ENCODE measurements at places on chromosomes 6 and 20.

- no peak for DNase-seq
These were observed 2.1 kb downstream of the CPNE1 start for GRCh38 chr20:35662551-35662950.

DNA sequence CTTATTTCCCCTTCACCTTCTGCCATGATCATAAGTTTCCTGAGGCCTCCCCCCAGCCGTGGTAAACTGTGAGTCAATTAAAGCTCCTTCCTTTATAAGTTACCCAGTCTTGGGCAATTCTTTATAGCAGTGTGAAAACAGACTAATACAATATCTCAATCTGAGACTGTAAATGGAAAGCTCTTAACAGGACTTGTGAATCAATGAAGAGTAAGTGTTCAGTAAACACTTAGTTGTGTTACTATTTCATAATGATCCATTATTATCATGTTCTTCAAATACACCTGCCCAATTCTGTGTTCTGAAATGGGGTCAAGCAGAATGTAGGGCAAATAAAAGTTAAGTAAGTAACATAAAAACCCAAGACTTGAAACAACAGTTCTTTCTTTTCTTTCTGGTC is 266.2 kb downstream of the TENT5A start:
- no peak for DNase-seq

DNA sequence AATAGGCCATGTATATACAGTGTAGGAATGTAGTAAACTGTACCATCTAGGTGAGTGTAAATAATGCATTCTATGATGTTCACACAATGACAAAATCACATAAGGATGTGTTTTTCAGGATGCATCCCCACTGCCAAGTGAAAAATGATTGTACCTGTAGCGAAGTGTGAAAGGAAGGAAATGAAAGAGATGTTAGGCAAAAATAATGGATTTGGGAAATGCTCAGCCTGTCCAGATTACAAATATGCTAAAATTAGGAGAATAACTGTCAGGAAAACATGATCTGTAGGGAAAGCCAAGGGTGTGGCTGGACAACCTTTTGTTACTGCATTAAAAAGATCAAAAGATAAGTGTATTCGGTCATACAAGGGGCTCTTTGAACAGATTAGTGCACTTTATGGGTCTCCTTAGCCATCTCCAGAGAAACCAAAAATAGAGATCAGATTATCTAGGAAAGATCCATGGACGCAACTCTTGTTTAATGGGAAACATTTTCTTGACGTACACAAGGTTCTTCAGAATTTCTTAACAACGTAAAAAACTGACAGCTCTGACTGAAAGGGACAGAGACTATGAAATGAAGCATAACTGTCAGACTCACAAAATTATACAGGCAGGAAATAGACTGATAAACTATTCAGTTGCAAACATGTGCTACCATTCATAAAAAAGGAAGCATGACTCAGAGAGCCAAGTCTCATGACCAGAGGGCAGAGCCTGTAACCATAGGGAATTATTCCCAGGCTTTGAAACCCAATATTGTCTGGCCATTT is 253.6 kb upstream of the RAB32 start:
- DNase-seq, result no peak

GRCh38 chr6:109800771-109801170 is 109.7 kb downstream of the FIG4 start:
- no peak for DNase-seq

DNA sequence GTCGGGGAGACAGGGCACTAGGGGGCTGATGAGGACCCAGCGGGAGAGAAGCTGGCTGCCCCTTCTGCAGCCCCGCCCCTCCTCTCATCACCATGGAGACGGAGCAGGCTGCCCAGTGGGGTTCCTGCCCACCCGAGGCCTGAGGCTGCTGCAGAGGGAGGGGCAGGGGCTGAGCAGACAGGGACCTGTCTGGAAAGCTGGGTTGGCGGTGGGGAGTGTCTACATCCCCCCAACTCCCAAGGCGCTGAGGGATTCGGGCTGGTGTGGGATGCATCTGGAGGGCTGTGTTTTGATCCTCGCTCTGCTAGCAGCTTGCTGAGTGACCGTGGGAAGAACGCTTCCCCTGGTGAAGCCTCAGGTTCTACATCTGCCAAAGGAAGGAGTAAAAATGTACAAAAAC is 1.2 kb upstream of the BPI start:
- no peak for DNase-seq

- DNase-seq, result no peak
These were observed 97.4 kb downstream of the YTHDF1 start for GRCh38 chr20:63118303-63119120.

- no peak for DNase-seq
These were observed 168.7 kb upstream of the RSPO3 start for GRCh38 chr6:126949786-126950185.

DNA sequence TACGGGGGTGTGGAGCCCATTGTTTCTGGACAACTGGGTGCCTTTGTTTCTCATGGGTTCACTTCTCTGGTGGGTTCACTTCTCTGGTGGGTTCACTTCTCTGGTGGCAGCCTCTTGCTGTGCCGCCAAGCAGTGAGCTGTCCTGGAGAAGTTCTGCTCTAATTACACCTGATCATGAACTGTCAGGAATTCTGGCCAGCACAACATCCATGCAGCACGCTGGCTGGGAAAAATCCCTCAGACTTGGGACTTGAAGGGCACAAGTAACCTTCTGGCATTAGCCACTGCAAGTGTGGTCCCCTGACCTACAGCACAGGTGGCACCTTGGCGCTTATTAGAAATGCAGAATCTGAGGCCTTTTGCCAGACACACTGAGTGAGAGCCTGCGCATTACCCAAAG is 752.5 kb downstream of the QKI start:
- no peak for DNase-seq

DNA sequence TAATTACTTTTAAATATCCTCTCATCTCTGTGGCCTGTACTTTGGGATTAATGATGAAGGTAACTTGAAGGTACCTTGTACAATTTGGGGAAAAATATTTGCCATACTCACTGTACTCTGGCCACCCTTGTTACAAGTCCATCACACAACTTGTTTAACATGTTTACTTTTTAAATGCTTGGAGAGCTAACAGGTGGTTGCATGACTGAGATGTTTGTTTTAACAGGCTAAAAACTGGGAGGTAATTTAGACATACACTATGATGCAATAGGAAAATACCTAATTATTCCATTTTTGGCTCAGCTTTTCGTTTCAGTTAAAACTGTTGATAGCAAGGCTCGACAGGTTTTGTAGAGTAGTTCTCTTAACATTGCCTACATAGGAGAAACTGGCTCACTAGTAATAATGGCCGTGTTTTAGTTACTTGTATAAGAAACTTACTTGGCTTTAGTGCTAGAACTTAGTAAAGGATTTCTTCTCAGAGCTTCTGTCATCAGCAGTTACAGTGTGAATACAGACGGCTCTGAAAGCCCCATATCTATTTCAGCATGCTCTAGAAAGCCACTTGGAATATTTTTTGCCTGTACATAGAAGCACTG is 489.8 kb upstream of the SOX4 start:
- DNase-seq, result no peak

DNA sequence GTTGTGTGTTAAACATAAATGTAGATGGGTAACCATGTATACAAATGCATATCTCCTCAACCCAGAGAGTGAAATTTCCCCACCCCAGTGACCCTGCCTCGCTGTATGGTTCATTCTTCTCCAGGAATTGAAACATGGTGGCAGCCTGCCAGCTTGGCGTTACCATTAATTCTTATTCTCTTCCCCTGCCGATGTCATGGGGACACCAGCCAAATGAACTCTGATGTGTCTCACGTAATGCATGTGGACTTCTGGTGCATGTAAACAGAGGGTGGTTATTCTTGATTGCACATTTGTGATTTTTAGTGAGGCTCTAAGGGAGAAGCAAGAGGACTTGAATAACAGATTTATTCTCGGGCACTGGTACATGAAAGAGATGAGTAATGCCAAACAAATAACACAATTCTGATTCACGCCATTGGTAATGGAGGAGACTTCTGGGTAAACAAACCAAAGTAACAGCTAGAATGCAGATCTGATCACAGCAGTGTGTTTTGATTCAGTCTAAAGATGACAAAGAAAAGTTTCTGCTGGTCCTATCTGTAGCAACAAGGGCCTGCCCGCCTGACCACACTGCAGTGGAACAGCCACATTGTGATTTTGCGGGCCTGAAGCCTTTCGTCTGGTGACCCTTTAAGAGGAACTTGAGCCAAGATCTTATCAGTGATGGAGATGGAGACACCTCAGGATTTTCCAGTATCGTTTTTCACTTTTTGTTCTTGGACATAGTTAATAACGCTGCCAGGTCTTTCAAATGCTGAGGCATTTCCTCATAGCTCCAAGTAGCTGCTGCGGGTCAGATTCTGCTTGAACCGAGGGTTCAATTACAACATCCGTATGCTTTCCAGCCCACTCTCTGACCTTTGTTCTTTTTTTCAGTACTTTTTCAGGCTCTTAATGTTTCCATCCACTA is 171.8 kb upstream of the AKAP12 start:
- no peak for DNase-seq

DNA sequence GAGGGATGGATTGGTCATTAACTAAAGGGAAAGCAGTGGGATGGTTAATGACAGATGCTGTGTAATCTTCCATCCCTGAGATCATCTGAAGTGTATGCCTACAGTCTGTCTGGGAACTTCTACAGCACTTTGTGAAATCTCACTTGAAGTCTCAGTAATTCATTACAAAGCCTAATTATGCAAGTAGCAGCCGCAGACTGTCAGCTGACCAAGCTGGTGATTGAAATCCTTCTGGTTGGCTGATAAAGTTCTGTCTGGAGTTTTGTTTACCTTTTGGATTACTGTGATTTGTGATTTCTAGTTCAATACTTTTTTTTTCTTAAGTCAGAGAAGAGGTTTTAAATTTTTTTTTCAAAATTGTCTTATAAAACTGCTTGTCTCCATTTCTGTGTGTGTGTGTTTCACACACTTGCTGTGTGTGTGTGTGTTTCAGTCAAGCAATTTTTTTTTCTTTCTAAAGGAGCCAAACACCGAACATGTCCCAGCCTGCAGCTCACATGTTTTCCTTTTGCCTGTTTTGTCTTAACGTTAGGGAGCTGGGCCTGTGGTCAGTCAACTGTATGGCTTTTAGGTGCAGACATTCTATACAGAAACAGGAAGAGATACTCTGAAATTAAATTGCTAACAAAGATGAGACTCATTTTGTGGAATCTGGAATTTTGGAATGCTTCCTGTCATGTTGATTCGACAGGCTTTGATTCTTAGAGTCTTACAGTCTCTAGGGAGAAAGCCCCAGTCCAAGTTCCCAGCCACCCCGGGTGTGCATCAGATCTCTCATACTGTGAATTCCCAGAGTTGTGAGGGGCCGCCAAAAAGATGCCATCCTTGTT is 28.5 kb upstream of the ADGRF4 start:
- DNase-seq, result no peak

- DNase-seq, result no peak
These were observed 196.6 kb upstream of the HEY2 start for GRCh38 chr6:125552819-125553218.

- DNase-seq, result peak; percentile 85
These were observed 107.5 kb downstream of the THEMIS start for GRCh38 chr6:127793396-127793795.

- no peak for DNase-seq
These were observed 341 bp upstream of the TTPAL start for GRCh38 chr20:44475372-44475693.

- peak; percentile 10 for DNase-seq
These were observed 92.1 kb downstream of the TASP1 start for GRCh38 chr20:13546497-13547131.

DNA sequence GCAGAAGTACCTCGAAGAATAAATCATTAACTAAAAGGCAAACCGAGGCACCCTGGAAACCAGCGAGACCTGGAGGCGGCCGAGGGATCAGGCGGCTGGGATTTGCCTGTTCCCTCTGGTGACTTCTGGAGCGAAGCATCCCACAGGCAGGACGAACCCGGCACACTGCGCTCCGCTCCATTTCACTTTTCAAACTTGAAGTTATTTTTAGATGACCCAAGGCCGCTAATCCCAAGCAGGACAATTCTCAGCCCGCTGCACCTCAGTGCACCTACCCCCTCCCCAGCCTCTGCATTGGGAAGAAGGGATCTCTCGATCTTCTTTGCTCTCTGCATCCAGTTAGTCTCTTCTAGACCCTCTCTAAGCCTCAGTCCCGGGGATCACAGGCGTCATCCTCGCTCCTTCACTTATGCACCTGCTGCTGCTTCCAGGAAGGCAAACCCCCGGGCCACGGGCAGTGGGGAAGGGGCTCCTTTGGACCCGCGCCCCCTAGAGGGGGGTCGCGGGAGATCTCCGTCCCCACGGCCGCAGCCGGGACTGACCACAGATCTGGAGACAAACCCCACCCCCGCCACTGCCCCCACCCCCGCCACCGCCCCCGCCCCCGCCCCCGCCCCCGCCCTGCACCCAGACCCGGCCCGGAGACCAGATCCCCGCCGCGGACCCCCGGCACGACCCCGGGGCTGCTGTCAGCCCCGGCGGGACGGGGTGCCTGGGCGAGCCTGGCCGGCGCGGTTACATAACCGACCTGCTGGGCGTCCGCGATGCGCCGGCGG is 636 bp downstream of the RCAN2 start:
- no peak for DNase-seq

GRCh38 chr20:18188434-18188833 is 50.8 kb downstream of the KAT14 start:
- DNase-seq, result no peak

- no peak for DNase-seq
These were observed 486.8 kb downstream of the FRK start for GRCh38 chr6:115573861-115574260.

DNA sequence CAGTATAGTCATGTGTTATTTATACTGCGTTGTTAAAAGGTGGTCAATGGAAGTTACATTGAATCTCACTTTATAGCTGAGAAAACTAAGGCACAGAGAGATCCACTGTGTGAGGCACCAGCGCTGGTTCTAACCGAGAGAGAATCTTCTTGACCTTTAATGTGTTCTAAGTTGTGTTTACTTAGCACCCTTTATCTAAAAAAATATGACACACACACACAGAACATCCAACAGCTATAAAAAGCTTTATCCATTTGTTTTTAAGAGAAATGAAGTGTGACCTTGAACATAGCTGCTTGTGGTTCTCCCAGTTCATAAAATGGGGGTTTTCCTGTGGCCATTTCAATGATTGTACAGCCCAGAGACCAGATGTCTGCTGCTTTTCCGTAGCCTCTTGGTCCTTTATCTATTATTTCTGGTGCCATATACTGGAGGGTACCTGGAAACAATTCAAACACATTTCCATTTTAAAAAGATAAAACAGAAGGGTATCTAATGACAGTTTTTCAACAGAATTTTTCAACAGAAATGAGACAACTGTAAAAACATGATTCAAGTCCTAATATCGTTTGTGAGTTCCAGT is 54.8 kb upstream of the MAP7 start:
- DNase-seq, result no peak

- no peak for DNase-seq
These were observed 203.0 kb downstream of the FARS2 start for GRCh38 chr6:5464099-5464885.

GRCh38 chr6:96812077-96812703 is 25.1 kb downstream of the GPR63 start:
- DNase-seq, result peak; percentile 34
